ENCODE measurements at places on chromosomes 1 and 21.

DNA sequence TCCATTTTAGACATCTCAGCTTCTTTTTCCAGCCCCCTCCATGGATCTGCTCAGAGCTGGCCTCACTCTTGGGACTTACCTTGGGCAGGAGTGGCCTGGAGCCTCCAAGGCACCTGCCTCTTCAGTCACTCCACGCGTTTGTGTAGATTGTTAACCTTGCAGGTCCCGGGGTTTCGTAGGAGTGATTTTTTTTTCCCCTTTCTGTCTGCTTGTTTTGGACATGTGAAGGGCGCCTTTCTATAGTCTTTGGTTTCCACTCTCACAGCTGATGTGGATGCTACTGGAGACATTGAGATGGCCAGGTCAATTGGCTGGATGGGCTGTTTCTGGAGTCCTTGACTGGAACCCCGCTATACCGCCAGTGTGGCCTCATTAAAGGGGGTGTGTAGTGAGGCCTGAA, 2.0 kb upstream of the SDHB start:
- no peak for DNase-seq

DNA sequence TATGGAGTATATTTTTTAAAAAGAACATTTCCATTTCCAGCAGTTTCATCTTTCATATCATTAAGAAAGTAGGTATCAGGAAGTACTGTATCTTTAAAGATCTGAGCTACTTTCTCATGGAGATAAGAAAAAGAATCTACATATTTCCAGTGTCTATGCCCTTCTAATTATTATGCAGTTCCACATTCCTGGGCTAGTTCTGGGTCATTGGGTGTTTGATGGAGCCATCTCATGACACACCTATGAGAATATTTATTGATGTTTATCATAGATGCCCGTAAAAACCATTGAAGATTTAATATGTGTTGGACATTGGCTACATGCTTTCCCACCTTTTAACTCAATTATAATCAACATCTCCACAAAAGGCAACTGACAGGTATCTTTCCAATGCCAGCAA, 21.0 kb downstream of the LCE4A start:
- no peak for DNase-seq

DNA sequence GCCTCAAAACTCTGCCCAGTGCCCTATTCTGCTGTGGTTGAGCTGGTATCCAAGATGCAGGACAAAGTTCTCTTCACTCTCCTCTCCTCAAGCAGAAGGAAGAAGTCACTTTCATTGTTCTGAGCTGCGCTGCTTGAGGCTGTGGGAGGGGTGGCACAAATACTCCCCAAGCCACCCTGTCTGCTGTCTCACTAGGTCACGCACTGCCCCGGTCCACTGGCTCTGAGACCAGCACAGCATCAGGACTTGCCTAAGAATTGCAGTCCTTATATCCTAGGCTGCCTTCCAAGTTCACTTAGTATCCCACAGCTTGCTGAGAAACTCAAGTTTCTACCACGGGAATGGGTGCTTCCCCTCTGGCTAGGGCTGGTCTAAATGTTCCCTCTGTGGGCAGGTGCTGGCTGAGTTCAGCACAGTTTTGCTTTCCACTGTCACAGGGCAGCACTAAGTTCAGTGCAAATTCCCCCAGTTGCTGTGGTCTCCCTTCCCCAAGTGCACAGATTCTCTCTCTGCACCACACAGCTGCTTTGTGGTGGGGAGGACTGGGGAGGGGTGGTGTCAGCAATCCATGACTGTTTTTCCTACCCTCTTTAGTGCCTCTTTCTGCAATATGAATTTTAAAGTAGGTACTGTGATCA, 32.4 kb downstream of the SLC9C2 start:
- DNase-seq = no peak

DNA sequence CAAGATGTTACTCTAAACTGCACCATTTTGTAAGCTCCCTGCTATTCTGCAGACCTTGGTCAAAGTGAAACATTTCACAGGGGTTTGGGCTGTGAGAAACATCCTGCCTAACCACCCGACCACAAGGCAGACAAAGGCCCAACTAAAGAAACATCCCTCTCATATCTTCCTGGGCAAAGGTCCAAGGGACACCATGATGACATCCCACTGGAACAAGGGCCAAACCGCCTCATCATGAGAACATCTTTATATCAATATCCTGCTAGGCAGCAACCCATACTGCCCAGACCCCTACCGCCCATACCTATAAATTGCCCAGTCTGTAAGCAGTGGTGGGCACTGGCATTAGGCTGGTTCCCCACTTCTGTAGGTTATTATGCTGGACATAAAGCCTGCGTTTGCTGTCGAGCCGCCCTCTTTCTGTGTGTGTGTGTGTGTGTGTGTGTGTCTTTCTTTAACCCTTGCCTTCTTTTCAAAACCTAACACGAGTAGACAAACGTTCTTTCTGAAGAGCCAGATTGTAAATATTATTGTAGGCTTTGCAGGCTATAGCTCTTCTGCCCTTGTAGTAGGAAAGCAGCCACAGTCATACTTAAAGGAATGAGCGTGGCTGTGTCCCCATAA, 1.0 kb upstream of the PPIE start:
- DNase-seq = no peak

- no peak for DNase-seq
Measured at GRCh38 chr1:168696125-168696760, 32.8 kb downstream of the DPT start.

- no peak for DNase-seq
Measured at GRCh38 chr1:226100436-226101391, 38.2 kb downstream of the H3-3A start.

GRCh38 chr1:50417507-50417906, 5.7 kb downstream of the DMRTA2 start:
- DNase-seq = no peak

GRCh38 chr21:28699596-28700259, 292.9 kb downstream of the LTN1 start:
- DNase-seq = no peak

DNA sequence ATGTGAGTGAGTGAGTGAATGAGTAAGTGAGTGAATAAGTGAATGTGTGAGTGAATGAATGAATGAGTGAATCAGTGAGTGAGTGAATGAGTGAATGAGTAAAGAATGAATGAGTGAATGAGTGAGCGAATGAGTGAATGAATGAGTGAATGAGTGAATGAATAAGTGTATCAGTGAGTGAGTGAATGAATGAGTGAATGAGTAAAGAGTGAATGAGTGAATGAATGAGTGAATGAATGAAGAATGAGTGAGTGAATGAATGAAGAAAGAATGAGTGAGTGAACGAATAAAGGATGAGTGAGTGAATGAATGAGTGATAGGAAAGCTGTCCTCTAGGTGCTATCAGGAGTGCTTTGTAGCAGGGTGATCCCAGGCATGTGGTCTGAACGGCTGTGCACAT, 35.7 kb downstream of the CFAP74 start:
- no peak for DNase-seq

GRCh38 chr1:203720242-203720641, 44.7 kb upstream of the LAX1 start:
- DNase-seq = no peak

- DNase-seq = no peak
Measured at GRCh38 chr21:32192291-32193097, 86.4 kb downstream of the MIS18A start.

DNA sequence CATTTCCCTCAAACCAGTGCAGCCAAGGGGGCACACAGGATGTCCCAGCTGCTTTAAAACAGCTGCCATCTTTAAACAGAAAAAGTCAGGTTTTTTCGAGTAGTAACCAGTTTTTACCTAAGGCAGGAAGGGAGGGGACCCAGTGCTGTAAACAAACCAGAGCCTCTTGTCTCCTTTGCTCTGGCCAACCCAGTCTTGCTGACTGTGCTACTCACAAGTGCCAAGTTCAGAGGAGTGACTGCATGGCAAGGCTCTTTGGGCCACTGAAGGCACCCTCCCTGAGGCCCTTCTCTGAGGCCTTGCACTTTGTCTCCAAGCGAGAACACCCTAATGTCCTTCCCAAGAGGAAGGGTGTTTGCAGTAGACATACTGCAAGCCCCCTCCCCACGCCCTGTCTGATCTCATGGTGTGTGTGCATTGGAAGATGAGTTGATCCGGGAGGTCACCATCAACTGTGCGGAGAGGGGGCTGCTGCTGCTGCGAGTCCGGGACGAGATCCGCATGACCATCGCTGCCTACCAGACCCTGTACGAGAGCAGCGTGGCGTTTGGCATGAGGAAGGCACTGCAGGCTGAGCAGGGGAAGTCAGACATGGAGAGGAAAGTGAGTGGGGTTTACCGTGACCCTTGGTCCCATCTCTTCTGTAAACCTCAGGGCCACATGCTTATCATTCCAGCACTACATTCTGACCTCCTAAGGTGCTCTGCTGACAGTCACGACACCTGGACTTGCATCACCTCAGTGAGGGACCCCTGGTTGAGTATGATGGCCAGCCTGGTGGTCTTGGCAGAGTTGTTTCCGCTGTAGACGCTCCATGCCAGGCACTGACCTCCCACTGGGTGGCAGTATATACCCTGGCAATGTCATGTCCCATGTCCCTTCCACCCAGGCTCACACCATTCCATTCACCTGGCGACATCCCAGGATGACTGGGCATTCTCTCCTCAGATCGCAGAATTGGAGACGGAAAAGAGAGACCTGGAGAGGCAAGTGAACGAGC, 4.7 kb downstream of the DNALI1 start:
- no peak for DNase-seq

DNA sequence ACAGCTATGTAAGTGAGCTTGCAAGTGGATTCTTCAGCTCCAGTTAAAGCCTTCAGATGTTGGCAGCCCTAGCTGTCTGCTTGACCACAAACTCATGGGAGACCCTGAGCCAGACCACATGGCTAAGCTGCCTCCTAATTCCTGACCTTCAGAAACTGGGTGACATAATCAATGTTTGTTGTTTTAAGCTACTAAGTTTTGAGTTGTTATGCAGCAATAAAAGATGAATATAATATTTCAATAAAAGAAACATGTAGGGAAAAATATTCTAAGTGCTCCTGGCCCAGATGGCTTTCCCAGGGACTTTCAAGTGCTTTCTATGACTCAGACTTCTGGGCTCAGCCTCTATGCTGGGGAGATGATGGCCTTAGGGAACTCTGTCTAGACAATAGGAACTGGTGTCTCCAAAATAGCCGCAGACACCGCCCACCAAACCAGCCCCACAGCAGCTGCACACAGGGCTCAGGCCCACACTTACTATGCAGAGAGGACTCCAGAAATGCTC, 20.3 kb upstream of the AZIN2 start:
- no peak for DNase-seq

DNA sequence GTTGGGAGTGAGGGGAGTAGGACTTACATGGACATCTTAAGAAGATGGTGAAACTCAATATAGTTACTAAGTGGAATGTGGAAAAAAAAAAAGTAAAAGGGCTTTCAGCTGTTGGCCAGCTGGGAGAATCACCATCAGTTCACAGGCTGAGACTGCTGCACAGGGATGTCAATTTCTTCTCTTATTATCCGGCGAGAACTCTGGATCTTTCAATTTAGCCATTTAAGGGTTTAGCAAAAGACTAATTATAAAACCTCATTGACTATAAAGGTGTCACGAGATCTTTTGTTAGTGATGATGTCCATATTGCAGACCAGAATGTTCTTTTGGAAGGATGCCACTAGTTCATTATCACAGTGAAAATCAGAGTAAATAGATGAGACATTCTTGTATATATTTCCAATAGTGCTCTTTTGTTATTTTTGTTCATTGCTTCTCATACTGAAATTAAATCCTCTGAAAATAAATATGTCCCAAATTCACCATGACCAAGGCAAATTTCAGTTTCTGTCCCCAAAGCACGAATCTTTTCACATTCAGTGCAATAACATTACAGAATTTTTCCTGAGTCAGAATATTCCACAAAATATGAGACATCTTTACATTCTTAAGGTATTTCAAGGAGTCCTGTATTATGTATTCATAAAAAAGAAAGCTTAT, 266.1 kb downstream of the DNM3 start:
- no peak for DNase-seq

- no peak for DNase-seq
Measured at GRCh38 chr1:25460020-25460419, 29.3 kb downstream of the MACO1 start.

DNA sequence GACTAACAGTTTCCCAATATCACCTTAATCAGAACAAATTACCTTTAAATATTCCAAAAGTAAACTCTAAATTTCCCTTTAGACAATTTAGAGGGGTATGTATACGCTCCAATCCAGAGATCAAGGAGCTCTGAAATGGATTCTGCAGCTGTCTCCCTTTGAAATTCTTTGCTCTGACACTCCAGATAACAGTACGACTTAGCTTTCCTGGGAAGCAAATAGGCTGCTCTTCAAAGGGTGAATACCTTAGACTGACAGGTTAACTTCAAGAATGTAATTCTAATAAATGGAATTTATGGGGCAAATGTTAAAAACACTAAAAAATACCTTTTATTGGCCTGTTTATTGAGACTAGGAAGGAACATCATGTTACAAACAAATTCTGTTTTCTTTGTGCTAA, 357.2 kb downstream of the USP25 start:
- no peak for DNase-seq

- DNase-seq = no peak
Measured at GRCh38 chr1:41840592-41841246, 78.0 kb downstream of the HIVEP3 start.

GRCh38 chr1:105686874-105687690, 1369.4 kb upstream of the PRMT6 start:
- no peak for DNase-seq

- no peak for DNase-seq
Measured at GRCh38 chr1:159014851-159015250, 5.1 kb downstream of the IFI16 start.

DNA sequence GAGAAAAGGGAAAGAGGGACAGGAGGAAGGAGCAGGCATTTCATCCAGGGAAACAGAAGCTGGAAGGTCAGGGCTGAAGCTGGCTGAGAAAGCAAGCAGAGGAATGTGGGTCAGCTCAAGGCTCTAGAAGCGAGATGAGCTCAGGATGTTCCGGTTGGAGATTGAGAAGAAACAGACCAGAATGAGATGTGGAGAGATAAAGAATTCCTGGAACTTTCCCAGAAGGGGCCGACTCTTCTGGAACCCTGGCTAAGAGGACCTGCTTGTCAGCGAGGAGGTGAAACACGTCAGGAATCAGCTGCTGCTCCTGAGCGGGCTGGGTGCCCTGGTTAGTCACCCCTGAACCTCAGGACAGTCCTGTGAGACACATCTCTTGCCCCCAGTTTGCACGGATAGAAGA, 75.9 kb downstream of the HUNK start:
- no peak for DNase-seq

DNA sequence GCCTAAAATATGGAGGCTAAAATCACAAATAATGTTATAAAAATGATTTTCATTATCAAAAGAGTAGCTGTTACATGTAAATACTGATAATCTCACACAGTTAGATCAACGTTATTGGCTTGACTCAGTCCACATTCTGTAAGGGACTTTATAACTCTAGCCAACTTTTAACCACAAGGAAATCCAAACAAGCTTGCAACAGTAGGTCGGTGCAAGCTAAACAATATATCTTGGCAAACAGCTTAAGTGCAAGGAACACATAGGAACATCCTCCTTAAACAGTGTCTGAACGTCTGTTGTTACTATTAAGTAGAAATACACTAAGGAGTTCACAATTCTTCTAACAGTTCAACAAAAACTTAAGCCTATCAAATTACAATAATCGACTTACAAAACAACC, 126.7 kb downstream of the EIF4G3 start:
- DNase-seq = no peak

- no peak for DNase-seq
Measured at GRCh38 chr1:46582972-46583371, 21.1 kb downstream of the MKNK1 start.

- no peak for DNase-seq
Measured at GRCh38 chr1:235878082-235878811, 11.5 kb upstream of the LYST start.

GRCh38 chr21:42633858-42634257, 19.6 kb upstream of the PDE9A start:
- no peak for DNase-seq

Data from NCI-H1105 (cell line).